ENCODE measurements at places on chromosomes 16 and 17.
A peak's percentile ranks its signal among the peaks of the same experiment; 100 is the strongest.

- H3K4me3 ChIP-seq, result no peak overlapping the region
- H3K4me1 ChIP-seq, result no peaks in the 10 kb centered on the region
- no peak for DNase-seq
These were observed 31.7 kb upstream of the DHX40 start for GRCh38 chr17:59533694-59534093.

DNA sequence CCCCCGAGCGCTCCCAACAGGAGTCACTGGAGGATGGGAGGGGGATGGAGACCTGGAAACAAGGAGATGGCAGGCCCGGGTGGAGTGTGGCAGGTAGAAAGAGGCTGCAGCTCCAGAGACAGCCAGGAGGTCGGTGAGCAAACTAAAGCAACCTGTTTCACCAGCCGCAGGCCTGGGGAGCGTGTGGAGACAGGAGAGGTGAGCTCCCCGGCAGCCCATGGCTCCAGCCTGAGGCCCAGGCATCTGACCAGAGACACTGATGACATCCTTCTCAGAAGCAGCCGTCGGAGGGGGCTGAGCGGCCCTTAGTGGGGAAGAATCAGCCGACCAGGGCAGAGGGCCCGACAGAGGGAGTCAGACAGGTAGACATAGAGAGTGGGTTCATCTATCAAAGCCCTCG is 165.1 kb downstream of the ZNF423 start:
- no peak overlapping the region for H3K4me3 ChIP-seq
- H3K4me1 ChIP-seq, result no peaks in the 10 kb centered on the region
- DNase-seq, result no peak
- no peaks in the 10 kb centered on the region for H3K36me3 ChIP-seq
- peaks cover 5% of the 10 kb centered on the region for H3K27me3 ChIP-seq

GRCh38 chr16:78435260-78435659 is 335.8 kb downstream of the WWOX start:
- H3K4me3 ChIP-seq, result no peak overlapping the region
- DNase-seq, result no peak
- no peaks in the 10 kb centered on the region for H3K27me3 ChIP-seq
- no peaks in the 10 kb centered on the region for H3K36me3 ChIP-seq

GRCh38 chr16:31038993-31039392 is 5.6 kb downstream of the STX4 start:
- H3K27ac ChIP-seq, result no peak overlapping the region
- no peak overlapping the region for H3K4me3 ChIP-seq
- H3K27me3 ChIP-seq, result no peaks in the 10 kb centered on the region
- H3K4me1 ChIP-seq, result peaks cover 11% of the 10 kb centered on the region

DNA sequence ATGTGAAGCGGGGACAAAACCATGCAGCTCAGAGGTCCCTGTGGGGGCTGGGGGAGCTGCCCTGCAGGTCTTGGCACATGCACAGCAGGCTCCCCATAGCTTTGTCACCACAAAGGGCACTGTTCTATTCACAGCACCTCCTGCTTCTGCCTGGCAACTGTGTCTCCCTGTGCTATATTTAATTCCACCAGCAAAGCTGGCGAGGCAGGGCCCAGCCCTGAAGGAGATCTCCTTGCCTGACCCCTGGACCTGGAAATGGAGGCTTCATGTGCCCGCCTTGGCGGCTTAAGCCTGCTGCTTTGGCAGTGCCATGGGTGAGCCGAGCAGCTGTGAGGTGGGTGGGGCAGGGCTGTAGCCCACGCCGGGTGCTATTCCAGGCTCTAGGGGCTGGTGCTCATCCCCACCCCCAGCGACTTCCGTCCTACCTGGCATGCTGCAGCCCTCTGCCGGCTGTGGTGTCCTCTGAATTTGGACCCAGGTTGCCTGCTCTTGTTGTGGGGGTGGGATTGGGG is 6.8 kb downstream of the LDHD start:
- peak overlapping the region; percentile 92 for H3K27ac ChIP-seq
- H3K36me3 ChIP-seq, result peaks cover 19% of the 10 kb centered on the region
- no peak for DNase-seq
- H3K4me3 ChIP-seq, result peak overlapping the region; percentile 79
- peaks cover 73% of the 10 kb centered on the region for H3K4me1 ChIP-seq
- H3K27me3 ChIP-seq, result no peaks in the 10 kb centered on the region

- peaks cover 1% of the 10 kb centered on the region for H3K36me3 ChIP-seq
- H3K4me1 ChIP-seq, result no peaks in the 10 kb centered on the region
- no peak for DNase-seq
- H3K4me3 ChIP-seq, result peak overlapping the region; percentile 81
- no peak overlapping the region for H3K27ac ChIP-seq
- H3K27me3 ChIP-seq, result peaks cover 15% of the 10 kb centered on the region
These were observed 147.8 kb downstream of the SPECC1 start for GRCh38 chr17:20157001-20157310.

DNA sequence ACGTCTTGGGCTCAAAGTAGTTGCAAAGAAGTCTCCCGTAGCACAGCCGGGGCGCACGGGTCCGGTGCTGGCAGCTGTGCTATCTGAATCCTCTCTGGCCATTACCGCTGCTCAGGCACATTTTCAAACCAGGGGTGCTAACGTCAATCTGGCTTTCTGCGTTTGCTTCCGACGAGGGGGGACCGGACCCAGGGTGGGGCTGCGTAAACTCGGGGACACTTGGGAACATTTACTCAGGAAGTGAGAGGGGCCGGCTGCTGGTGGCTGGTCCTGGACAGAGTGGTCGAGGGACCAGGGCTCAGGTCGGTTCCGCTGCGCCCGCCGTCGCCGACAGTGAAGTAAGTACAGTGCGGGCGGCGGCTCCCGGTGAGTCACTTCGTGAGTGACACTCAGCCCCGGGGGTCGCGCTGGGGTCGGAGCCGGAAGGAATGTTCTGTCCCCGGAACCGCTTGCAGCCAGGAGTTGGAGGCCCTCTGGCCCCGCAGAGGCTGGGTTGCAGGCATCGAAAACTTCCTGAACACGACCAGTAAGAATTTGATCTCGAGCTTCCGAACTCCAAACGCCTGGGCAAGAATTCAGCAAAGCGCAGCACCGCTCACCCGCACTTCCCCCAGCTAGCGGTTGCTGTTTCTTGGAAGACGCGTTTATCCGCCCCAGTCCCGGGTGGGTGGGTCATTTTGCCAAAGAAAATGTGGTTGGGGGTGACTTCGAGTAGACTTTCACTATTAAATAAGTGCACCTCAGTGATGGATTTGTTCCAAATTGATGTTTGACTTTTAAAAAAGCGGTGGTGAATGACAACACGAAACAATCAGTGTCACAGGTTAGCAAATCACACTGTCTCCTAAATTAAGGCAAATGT is 1.4 kb upstream of the HS3ST3B1 start:
- peaks cover 14% of the 10 kb centered on the region for H3K36me3 ChIP-seq
- peaks cover 64% of the 10 kb centered on the region for H3K4me1 ChIP-seq
- DNase-seq, result peak; percentile 38
- H3K27me3 ChIP-seq, result peaks cover 31% of the 10 kb centered on the region

- peaks cover 63% of the 10 kb centered on the region for H3K4me1 ChIP-seq
- no peaks in the 10 kb centered on the region for H3K27me3 ChIP-seq
- peak overlapping the region; percentile 78 for H3K27ac ChIP-seq
- H3K4me3 ChIP-seq, result peak overlapping the region; percentile 19
- H3K36me3 ChIP-seq, result peaks cover 43% of the 10 kb centered on the region
These were observed 157.5 kb upstream of the CACNG5 start for GRCh38 chr17:66677201-66677981.

DNA sequence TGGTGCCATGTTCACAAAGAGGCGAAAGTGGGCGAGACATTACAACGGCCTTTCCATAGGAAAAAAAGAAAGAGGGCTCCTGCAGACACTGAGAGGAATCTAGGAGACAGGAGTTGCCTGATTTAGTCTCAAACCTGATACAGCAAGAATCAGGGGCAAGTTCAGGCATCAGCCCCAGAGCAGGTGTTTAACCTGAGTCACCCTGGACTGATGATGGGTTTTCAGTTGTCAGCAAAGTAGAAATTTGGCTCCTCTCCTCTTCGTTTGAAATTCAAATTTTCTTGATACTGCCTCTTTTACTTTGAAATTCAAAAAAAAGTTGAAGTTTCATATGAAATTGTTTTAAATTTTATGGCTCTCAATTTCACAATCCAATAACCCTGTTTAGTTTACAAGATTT is 189.5 kb downstream of the ABCC12 start:
- H3K36me3 ChIP-seq, result no peaks in the 10 kb centered on the region
- no peaks in the 10 kb centered on the region for H3K27me3 ChIP-seq
- H3K27ac ChIP-seq, result no peak overlapping the region
- no peaks in the 10 kb centered on the region for H3K4me1 ChIP-seq
- no peak for DNase-seq

DNA sequence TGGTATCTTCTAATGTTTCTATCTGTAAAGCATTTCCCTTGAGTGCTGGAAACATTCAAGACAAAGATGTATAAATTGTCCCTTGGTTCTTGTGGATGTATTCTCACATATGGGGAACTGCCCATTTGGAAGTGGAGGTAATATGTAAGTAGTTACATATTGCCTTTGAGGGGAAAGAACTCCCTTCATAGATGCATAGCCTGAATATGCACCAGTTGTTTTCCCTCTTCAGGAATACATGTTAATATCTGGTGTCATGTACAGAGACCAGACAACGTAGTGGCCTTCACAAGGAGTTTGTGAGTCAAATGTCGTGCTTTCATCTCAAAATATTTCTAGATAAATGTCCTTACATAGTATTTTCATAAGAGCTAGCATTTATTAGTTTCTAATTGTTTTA is 213.5 kb downstream of the BCAS3 start:
- no peak overlapping the region for H3K4me3 ChIP-seq
- H3K27ac ChIP-seq, result no peak overlapping the region
- H3K36me3 ChIP-seq, result no peaks in the 10 kb centered on the region
- no peaks in the 10 kb centered on the region for H3K27me3 ChIP-seq

DNA sequence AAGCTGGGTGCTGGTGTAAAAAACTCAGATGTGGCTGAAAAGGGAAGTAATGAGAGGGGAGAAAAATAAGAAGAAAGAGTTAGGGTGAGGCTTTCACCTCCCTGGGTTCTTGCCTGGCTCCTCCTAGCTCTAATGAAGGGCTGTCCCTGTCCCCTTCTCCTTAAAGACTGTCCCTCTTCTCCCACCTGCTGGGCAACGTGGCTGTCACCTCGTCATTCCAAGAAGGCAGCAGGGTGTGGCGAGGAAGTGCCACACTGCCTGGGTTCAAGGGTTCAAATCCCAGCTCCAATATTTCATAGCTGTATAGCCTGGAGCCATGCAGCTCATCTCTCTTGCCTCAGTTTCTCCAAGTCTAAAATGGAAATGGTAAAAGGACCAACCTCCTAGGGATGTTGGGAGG is 122.5 kb upstream of the CACNG5 start:
- peaks cover 24% of the 10 kb centered on the region for H3K36me3 ChIP-seq
- peaks cover 48% of the 10 kb centered on the region for H3K4me1 ChIP-seq
- H3K27ac ChIP-seq, result peak overlapping the region; percentile 78
- H3K27me3 ChIP-seq, result no peaks in the 10 kb centered on the region

- no peak overlapping the region for H3K4me3 ChIP-seq
- H3K36me3 ChIP-seq, result peaks cover 2% of the 10 kb centered on the region
- no peak overlapping the region for H3K27ac ChIP-seq
- no peaks in the 10 kb centered on the region for H3K27me3 ChIP-seq
- H3K4me1 ChIP-seq, result no peaks in the 10 kb centered on the region
- peak; percentile 38 for DNase-seq
These were observed 51.3 kb downstream of the ZFP90 start for GRCh38 chr16:68590201-68590994.

DNA sequence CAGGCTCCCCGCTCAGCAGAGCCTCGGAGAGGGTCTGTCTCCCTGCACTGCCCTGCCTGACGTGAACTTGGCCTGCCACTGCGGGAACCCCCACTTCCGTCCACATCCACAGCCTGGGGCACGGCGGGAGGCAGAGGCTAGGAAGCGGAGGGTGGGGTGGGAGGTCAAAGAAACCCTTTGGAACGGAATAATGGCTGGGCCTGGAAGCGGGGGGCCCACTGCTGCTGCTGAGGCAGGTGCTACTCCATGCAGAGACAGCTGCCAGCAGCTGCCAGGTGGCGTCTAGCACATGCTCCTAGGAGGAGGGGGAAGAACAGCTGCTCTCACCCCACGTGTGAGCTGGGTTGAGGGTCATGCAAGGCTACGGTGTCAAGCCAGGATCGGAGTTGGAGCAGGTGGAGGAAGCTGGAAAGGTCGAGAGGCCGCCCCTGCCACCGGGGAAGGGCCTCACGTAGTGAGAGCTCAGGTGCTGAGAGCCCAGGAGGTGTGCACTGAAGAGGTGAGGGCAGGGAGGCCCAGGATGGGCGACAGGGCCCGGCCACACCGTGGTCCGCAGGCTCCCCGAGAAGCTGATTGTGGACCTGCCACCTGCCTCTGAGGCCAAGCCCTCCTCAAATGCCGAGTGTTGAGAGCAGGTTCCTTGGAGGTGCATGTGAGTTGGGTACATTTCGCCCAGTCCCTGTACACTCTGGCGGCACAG is 9.8 kb downstream of the FSCN2 start:
- no peaks in the 10 kb centered on the region for H3K4me1 ChIP-seq
- peaks cover 9% of the 10 kb centered on the region for H3K36me3 ChIP-seq
- DNase-seq, result no peak
- H3K27me3 ChIP-seq, result peaks cover 11% of the 10 kb centered on the region

GRCh38 chr17:12664894-12665262 is 812 bp upstream of the MYOCD start:
- H3K27ac ChIP-seq, result no peak overlapping the region
- DNase-seq, result no peak
- no peaks in the 10 kb centered on the region for H3K36me3 ChIP-seq
- no peak overlapping the region for H3K4me3 ChIP-seq
- peaks cover 27% of the 10 kb centered on the region for H3K27me3 ChIP-seq

GRCh38 chr17:73940511-73940910 is 263.0 kb upstream of the RPL38 start:
- no peak overlapping the region for H3K27ac ChIP-seq
- peaks cover 2% of the 10 kb centered on the region for H3K27me3 ChIP-seq
- DNase-seq, result no peak

- H3K36me3 ChIP-seq, result peaks cover 36% of the 10 kb centered on the region
- peak overlapping the region; percentile 99 for H3K27ac ChIP-seq
- H3K4me1 ChIP-seq, result peaks cover 74% of the 10 kb centered on the region
- peak overlapping the region; percentile 100 for H3K4me3 ChIP-seq
- H3K27me3 ChIP-seq, result no peaks in the 10 kb centered on the region
These were observed 10.5 kb upstream of the TSPOAP1 start for GRCh38 chr17:58338841-58339754.

GRCh38 chr16:4369007-4369733 is 2.5 kb upstream of the VASN start:
- no peak overlapping the region for H3K27ac ChIP-seq
- no peaks in the 10 kb centered on the region for H3K27me3 ChIP-seq
- peaks cover 6% of the 10 kb centered on the region for H3K36me3 ChIP-seq
- no peaks in the 10 kb centered on the region for H3K4me1 ChIP-seq
- H3K4me3 ChIP-seq, result no peak overlapping the region
- DNase-seq, result no peak

GRCh38 chr17:57034807-57035754 is 50.0 kb upstream of the AKAP1 start:
- no peaks in the 10 kb centered on the region for H3K4me1 ChIP-seq
- no peak overlapping the region for H3K27ac ChIP-seq
- H3K27me3 ChIP-seq, result peaks cover 36% of the 10 kb centered on the region
- DNase-seq, result no peak

Data from activated T-helper 1 cell treated with anti-CD3 and anti-CD28 coated beads, Interleukin-12 subunit alpha, Interleukin-12 subunit beta, Interleukin-2, Interleukin-4 antibody, amounts not matched to agents 30 ng/mL and 10 ng/mL and 1 ng/mL, durations not matched to agents 14 hours and 24 hours and 36 hours (primary cell).